ENCODE measurements at places on chromosomes 12 and 14. TPM values are rescaled to one million over a fixed set of nuclear protein-coding genes. Genes with fewer than 3 reads are reported as not detected.

DNA sequence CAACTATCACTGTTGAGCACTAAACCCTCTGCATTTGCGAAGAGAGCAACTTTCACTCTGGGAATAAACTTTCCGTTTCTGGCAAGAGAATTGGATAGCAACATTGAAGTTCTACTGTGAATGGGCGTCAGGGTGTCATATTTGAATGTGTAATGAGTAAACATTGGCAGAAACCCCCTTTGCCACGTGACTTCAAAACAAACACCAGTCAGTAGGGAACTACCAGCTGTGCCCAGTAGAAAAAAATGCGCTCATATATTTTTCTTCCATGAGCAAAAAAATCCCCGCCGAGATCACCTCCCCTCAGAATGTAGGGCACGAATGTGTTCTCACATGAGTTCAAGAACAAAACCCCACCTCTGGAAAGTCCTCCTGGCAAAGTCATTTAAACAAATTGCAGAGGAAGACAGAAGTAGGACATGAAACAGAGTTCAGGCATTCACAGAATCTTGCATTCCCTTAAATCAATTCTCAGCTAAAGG is 80.6 kb downstream of the BTG1 start:
- peaks cover 8% of the 10 kb centered on the region for H3K4me1 ChIP-seq
- DNase-seq, result no peak
- no peaks in the 10 kb centered on the region for H3K36me3 ChIP-seq
- no peaks in the 10 kb centered on the region for H3K27me3 ChIP-seq
- no peak overlapping the region for H3K27ac ChIP-seq

- no peak for DNase-seq
- H3K27ac ChIP-seq, result peak overlapping the region; percentile 70
- H3K4me3 ChIP-seq, result no peak overlapping the region
- peaks cover 31% of the 10 kb centered on the region for H3K4me1 ChIP-seq
- H3K27me3 ChIP-seq, result no peaks in the 10 kb centered on the region
These were observed 34.9 kb upstream of the EML1 start for GRCh38 chr14:99758121-99758821.

DNA sequence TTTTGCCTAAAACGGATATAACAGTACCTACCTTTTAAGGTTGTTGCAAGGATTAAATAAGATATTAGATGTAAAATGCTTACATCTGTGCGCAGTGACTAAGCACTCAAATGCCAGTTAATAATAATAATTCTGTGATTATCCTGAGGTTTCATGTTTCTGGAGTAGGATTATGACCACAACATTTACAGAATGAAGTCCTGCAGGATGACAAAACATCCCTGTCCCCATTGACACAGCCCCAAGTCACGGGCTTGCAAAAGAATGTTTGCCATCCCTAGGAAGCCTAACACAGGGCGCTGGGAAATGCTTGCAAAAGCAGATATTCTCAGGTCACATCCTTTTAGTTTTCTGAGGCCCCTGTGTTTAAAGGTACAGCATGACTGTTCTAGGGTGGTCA is 20.1 kb downstream of the SUSD6 start:
- no peaks in the 10 kb centered on the region for H3K36me3 ChIP-seq
- DNase-seq, result no peak
- no peak overlapping the region for H3K27ac ChIP-seq
- no peaks in the 10 kb centered on the region for H3K27me3 ChIP-seq
- peaks cover 80% of the 10 kb centered on the region for H3K4me1 ChIP-seq
- H3K4me3 ChIP-seq, result no peak overlapping the region

- DNase-seq, result no peak
- no peak overlapping the region for H3K4me3 ChIP-seq
- H3K27ac ChIP-seq, result no peak overlapping the region
- H3K27me3 ChIP-seq, result no peaks in the 10 kb centered on the region
- no peaks in the 10 kb centered on the region for H3K4me1 ChIP-seq
These were observed 58.4 kb downstream of the FZD10 start for GRCh38 chr12:130220706-130221100.

GRCh38 chr14:35808076-35808637 is 938 bp downstream of the RALGAPA1 start:
- peak overlapping the region; percentile 96 for H3K27ac ChIP-seq
- peak overlapping the region; percentile 79 for H3K4me3 ChIP-seq
- no peaks in the 10 kb centered on the region for H3K36me3 ChIP-seq
- H3K4me1 ChIP-seq, result peaks cover 13% of the 10 kb centered on the region
- no peaks in the 10 kb centered on the region for H3K27me3 ChIP-seq

- H3K4me1 ChIP-seq, result peaks cover 20% of the 10 kb centered on the region
- DNase-seq, result no peak
- H3K27me3 ChIP-seq, result no peaks in the 10 kb centered on the region
- H3K36me3 ChIP-seq, result no peaks in the 10 kb centered on the region
- H3K4me3 ChIP-seq, result no peak overlapping the region
These were observed 98.9 kb downstream of the DENND5B start for GRCh38 chr12:31491841-31492598.

- H3K27ac ChIP-seq, result no peak overlapping the region
- no peak overlapping the region for H3K4me3 ChIP-seq
- no peaks in the 10 kb centered on the region for H3K4me1 ChIP-seq
- H3K36me3 ChIP-seq, result no peaks in the 10 kb centered on the region
These were observed 32.4 kb upstream of the BEGAIN start for GRCh38 chr14:100619396-100620254.

DNA sequence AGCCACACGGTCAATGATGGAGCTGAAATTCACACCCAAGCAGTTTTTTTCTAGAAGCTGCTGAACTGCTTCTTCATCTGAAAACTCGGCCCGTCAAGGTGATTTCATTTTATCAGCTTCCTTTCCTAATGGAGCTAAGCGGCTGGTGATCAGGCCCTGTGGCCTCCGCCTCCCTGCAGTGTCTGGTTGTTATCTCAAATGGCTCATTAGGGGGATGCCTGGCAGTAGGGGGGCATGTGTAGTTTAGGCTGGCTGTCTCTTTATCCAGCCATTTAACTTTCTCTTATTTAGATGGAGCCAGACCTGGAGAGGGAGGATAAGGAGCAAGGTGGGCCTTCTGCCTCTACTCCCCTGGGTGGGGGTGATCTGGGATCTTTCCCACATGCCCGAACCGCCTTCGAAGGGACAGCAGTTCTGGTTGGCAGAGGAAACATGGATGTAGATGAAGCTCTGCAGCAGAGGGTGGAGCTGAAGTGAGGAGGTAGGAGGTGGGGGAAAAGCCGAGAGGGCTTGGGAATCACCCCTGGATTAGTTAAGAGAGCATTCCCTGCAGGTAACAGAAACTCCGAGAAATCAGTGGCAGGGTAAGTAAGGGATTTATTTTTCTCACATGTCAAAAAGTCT is 64.4 kb downstream of the TGFB3 start:
- H3K4me3 ChIP-seq, result no peak overlapping the region
- no peaks in the 10 kb centered on the region for H3K4me1 ChIP-seq

GRCh38 chr14:32576088-32576795 is 247.1 kb downstream of the AKAP6 start:
- H3K27me3 ChIP-seq, result no peaks in the 10 kb centered on the region
- peaks cover 9% of the 10 kb centered on the region for H3K4me1 ChIP-seq
- H3K4me3 ChIP-seq, result peak overlapping the region; percentile 8
- H3K27ac ChIP-seq, result no peak overlapping the region
- no peak for DNase-seq
- no peaks in the 10 kb centered on the region for H3K36me3 ChIP-seq

DNA sequence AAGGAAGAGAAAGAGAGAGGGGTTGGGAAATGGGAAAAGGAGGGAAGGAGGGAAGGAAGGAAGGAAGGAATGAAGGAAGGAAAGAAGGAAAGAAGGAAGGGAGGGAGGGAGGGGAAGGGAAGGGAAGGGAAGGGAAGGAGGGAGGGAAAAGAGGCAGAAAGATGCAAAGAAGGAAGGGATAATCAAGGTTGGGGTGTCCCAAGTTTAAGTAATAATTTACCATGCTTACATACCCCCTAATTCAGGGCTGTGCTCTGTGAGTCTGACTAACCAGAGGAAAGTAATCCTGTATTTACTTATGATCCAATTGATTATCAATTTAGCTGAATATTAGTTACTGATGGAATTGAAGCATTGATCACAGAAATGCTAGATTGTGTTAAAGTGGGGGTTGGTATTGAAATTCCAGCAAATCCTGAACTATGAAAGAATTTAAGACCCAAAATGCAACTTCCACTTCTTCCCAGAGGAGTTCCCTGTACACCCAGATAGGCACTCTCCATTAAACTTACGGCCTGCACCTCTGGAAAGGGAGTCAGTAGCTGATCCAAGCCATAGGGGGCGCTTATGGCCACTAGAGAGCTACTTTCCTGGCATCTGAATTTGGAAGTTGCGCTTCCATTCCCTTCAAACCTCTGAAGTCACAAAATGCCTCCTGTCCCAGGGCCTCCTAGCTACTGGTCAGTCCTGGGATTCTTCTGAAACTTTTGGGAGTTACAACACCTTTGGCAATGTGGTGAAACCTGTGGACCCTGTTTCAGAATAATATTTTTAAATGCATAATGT is 162.7 kb upstream of the PWP1 start:
- no peaks in the 10 kb centered on the region for H3K36me3 ChIP-seq
- no peaks in the 10 kb centered on the region for H3K4me1 ChIP-seq
- no peak overlapping the region for H3K4me3 ChIP-seq
- no peak overlapping the region for H3K27ac ChIP-seq
- no peak for DNase-seq
- H3K27me3 ChIP-seq, result no peaks in the 10 kb centered on the region

The NYNRIN gene
- total RNA-seq, result 14.7 TPM

The ATXN2 gene
- 32.5 TPM for total RNA-seq

The KLRC4 gene
- 4.2 TPM for total RNA-seq
